ENCODE measurements at places on chromosomes 6 and 20. TPM values are rescaled to one million over a fixed set of nuclear protein-coding genes. Genes with fewer than 3 reads are reported as not detected.

The ELOVL2 gene
- total RNA-seq: 65.4 TPM

The ZSCAN23 gene
- total RNA-seq: 0.91 TPM

The BPIFB4 gene
- total RNA-seq: not detected

The MICA gene
- total RNA-seq: 20.5 TPM

The CLPSL2 gene
- not detected for total RNA-seq

The POU5F1 gene
- 1.2 TPM for total RNA-seq

The CPXM1 gene
- not detected for total RNA-seq

The RAET1E gene
- total RNA-seq: not detected

The LY6G5C gene
- 0.33 TPM for total RNA-seq

The BLOC1S5 gene
- total RNA-seq: 63.5 TPM

The EPPIN gene
- total RNA-seq: not detected

The PHACTR3 gene
- total RNA-seq: not detected

The SGK2 gene
- 34.3 TPM for total RNA-seq

DNA sequence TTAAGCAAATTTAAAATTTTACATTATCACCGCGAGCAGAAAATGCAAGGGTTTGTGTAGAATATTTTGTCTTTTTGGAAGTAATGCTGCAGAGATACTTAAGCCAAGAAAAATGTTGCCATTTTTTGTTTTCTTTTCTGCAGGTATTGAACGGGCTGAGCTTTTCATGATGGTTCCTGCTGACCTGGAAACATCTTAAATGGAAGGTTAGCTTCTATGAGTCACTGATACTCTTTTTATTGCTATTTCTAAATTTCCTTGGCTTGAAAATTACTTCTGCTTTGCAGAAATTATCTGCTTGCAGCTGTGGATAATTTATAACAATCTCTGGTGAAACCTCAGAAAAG lies 12.7 kb downstream of the SYTL3 start:
- no peak for DNase-seq

GRCh38 chr6:135323202-135323668 lies 142.1 kb downstream of the MYB start:
- no peak for DNase-seq

- peak; percentile 11 for DNase-seq
These were observed 266.8 kb upstream of the PLN start for GRCh38 chr6:118281291-118281690.

DNA sequence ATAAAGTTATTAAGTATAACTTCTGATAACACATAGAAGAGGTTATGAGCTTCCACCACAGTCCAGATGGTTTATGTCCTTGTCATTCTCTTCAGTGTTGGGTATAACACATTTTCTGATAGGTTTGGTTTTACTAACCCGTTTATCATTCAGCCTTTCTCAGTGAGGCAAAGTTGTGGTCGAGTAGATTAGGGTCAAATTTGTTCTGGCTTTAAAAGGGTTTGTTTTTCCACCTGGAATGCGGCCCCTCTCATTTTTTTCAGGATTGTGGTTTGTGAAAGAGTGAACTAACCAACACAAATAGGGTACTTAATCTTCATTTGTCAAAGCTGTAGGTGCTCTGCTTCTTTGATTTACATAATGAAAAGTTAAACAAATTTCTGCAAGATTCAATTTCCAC lies 204.2 kb upstream of the ASCC3 start:
- no peak for DNase-seq

DNA sequence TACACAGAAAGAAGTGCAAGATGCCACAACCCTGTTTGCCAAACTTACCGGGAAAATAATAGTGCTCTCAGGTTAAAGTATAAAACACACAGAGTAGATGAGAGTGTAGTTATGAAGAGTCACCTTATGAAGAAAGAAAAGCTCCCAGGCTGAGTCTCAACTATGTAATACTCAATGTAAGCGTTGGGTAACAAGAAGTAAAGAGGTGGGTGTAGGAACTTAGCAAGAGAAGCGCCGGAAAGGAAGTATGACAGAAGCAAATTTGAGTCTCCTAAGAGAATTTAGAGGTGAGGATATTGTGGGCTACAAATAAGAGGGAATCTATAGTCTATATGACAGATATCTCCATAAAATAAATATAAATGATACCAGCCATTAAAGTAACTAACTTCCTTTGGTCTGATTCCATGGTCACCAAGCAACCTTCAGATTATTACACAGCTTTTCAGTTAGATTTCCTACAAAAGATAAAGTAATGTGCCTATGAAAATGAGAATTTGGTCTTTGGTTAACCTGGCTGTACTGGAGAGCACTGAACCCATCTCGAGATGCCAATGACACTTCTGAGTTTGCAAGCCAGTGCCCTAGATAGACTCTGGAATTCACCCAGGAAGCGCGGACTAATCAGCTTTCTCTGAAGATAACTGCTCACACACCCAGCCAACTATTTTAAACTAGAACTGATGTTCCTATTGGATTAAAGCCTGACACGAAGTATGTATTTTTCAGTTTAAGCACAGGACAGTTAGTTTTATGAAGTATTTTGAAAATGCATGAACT lies 1.8 kb downstream of the TUBE1 start:
- DNase-seq: no peak

- DNase-seq: no peak
These were observed 8.4 kb upstream of the ULBP2 start for GRCh38 chr6:149933461-149933860.

- no peak for DNase-seq
These were observed 10.6 kb downstream of the FKBP5 start for GRCh38 chr6:35678021-35678654.

- DNase-seq: no peak
These were observed 30.4 kb downstream of the PREX1 start for GRCh38 chr20:48797275-48797825.

- DNase-seq: no peak
These were observed 265.2 kb upstream of the QKI start for GRCh38 chr6:163149279-163149848.

- DNase-seq: peak; percentile 85
These were observed 47.4 kb upstream of the KIF13A start for GRCh38 chr6:18034798-18035202.

DNA sequence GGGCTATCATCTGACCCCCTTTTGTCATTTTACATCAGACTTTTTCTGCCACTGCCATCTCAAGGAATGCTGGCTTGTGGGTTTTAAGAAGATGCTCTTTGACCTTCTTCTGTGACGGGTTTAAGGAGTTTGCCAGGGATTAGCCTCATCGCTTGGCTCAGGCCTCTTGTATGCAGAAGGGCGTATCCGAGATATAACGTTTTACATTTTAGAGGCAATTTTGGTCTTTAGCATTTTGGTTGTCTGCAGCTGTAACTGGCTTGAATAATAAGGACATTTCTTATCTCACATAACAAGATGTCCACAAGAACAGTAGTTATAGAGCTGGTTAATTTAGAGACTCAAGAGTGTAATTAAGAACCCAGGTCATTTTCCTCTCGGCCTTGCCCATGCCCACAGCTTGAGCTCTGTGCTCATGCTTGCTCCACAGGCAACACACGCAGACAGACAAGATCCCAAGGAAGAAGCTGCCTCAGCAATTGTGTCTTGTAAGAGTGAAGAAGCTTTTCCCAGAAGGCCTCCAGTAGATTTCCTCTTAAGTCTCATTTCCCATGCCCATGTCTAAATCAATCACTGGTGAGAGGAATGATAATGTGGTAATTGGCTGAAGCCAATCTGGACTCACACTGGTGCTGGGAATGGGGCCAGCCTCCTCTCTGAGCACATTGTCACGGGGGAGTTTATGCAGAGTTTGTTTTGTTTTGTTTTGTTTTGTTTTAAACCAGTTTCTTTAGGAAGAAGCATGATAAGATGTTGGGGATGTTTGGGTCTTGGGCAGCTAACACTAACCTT lies 36.8 kb downstream of the PTCHD4 start:
- no peak for DNase-seq

DNA sequence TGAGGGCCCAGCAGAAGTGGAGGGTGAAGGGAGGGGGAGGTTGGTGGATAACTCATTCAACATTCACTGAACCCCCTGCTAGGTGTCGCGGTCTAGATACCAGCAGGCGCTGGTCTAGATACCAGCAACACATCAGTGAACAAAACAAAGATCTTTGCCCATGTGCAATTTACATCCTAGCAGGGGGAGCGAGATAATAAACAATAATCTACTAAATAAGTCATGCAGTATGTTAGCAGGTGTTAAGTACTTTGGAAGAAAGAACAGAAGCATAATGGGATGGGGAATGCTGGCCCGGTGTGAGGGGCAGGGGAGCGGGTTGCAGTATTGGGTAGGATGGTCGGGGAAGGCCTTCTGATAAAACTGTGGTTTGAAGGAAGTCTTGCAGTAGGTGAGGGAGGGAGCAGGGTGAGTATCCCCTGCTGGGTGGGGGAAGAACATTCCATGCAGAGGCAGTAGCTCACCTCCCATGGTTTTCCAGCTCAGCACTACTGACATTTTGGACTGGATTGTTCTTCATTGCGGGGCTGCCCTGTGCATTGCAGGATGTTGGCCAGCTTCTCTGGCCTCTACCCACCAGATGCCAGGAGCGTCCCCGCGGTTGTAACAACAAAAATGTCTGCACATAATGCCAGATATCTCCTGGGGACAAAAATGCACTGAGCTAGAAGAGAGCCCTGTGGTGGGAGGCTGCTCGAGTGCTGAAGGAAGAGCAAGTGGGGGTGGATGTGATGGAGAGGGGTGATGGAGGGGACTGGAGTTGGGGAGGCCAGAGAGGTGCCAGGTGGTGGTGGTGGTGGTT lies 117.3 kb downstream of the TOX2 start:
- no peak for DNase-seq

DNA sequence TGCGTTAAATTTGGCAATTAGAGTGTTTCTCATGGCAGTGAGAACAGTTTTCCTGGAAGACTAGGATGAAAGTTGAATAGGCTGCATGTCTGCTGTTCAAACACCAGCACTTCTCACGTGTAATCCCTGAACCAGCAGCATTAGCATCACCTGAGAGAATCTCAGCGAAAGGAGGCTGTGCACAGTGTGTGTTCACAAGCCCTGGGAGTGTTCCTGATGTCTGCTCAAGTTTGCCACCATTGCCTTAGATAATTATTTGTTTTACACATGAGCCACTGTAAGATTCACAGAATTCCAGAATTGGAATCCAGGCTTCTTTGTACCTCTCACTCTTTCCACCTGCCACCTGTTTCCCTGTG lies 117.3 kb downstream of the JARID2 start:
- DNase-seq: no peak

DNA sequence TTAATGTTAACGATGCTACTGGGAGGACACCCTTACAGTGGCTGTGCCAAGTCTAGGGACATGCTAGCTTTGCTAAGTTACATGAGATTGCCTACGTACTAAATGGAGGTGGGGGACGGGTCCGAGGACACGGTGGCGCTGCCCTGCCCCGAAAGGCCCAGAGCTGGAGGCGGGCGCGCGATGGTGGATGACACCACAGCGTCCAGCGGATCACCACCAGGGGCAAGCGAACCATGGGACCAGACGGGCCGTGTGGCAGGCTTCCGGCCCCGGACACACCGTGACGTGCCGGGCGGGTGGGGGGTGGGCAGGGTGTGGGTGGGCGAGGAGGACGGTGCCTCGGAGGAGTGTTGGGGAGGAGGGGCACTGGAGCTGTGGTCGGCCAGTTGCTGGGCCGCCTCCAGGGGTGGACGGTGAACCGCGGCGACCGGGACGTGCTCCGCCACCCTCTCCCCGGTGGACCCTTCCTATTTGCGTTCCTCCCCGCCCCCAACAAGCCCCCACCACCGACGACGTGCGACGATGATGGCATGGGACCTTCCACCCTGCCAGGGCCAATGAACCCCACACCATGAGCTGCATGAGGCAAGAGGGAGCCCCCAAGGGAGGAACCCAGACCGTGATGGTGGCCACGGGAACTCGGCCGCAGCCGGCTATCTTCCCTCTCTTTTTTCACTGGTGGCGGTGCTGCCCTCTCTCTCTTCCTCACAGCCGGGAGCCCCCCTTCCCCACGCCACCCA lies 773.3 kb upstream of the DEFB115 start:
- no peak for DNase-seq

DNA sequence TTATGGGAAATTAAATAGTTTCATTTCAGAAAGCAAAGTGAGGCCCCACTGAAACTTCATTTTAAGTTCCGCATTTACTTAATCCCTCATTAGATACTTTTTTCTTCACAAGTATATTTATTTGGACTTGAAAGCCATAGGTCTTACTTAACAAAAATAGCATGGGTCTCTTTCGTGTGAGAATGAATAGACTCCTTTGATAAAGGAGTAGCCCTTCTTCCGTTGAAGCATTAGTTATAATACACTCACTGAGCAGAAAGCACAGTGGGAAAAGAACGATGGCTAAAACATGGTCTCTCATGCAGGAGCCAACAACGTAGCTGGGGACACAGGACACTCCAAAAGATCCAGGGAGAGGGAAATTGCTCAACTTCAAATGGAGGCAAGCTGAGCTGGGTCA lies 130.4 kb downstream of the SLC23A2 start:
- no peak for DNase-seq

DNA sequence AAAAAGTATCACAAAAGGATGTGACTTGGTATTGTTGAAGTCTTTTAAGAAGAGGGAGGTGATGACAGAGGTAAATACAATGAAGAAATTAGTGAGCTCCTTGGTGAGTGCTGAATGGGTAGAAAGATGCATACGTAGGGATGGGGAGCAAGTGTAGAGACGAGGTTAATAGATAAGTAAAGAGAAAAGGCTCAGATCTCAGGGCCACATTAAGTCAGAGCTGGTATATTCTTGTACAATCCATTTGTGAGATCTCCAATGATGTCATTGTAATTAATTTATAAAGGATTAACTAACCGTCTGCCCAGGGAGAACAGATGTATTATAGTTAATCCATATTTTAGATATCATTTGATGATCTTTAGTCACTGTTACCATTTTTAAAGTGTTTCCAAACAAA lies 43.4 kb downstream of the SMPDL3A start:
- no peak for DNase-seq

GRCh38 chr6:150263765-150264404 lies 104.9 kb upstream of the IYD start:
- DNase-seq: no peak

DNA sequence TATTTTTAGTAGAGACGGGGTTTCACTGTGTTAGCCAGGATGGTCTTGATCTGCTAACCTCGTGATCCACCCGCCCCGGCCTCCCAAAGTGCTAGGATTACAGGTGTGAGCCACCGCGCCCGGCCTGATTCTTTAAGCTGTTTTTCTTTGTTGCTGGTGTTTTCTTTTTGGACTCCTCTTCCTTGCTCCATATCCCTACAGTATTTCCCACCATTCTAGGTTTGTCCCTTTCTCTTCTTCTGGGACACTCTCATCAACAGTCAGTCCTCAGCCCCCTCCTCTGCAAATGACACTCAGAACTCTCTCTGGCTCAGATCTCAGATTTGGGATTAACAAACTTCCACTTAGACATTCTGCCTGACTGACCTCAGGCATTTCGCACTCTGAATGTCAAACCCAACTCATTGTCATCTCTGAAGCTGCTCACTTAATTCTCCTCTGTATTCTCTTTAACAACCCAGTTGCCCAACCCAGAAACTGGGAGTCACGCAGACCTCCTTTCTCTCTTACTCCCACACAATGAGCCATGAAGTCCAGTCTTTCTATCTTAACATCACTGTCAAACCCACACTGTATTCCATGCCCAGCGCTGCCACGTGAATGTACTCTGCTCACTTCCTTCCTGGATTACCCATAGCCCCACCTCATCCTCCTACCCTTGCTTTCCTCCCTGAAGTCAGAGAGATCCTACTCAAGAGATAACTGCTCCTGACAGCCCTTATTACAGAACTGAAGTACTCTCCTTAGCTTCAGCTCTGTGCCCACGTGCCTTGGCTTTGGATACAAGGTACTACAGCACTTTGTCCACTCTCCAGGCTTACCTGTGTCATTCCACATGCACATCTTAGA lies 2.6 kb downstream of the MPIG6B start:
- DNase-seq: no peak

All from HepG2 (cell line).